A172 (cell line): ENCODE measurements at places on chromosomes 3 and 15. TPM values are rescaled to one million over a fixed set of nuclear protein-coding genes. Genes with fewer than 3 reads are reported as not detected.

- peak; percentile 75 for DNase-seq
These were observed 40.5 kb downstream of the SH3BP5 start for GRCh38 chr3:15291589-15292541.

The TRH gene
- not detected in 2 replicates for total RNA-seq

GRCh38 chr3:148948913-148949657 lies 42.3 kb upstream of the GYG1 start:
- no peak for DNase-seq

The GOLGA6D gene
- not detected in 2 replicates for total RNA-seq

- DNase-seq: peak; percentile 22
These were observed 4.6 kb downstream of the ITGA11 start for GRCh38 chr15:68427366-68427765.

DNA sequence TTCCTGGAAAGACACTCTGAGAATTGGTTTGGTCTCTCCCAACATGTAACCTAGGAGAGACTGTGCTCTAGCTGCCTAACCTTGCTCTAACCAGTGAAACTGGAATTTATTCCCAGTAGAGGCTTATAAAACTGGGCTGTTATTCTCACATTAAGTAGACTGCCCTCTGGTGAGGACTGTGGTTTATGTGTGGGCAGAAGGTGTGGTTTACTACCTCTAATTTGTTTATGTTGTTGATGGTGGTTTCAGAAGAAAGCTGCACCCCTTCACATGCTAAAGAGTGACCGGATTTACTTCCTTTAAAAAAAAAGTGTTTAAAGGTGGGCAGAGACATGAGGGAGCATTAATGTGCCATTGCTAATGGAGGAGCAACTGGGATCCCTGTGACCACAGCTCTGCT lies 273.2 kb downstream of the MECOM start:
- DNase-seq: peak; percentile 32

The ADAMTS7 gene
- total RNA-seq: 6.0 and 12.2 TPM in 2 replicates

DNA sequence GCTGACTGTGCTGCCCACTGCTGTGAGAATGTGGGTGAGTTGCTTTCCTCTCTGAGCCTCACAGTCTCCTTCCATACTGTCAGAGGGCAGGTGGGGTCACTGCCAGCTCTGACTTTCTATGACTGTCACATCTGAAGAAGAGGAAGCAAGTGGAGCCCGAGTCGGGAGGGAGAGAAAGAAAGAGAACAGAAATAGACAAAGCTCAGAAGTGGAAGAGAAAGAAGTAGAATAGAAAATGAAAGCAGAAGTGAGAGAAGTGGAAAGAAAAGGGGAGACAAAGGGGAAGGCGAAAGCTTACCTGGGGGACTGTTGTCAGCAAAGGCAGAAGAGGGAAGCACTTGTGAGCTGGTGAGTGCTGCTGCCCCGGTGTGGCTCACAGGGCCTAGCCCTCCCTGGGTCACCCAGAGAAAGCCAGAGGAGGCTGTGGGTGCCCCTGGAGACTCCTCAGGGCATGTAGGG lies 57.9 kb downstream of the EPHB1 start:
- no peak for DNase-seq

The TF gene
- under 0.01 and 1.7 TPM in 2 replicates for total RNA-seq

DNA sequence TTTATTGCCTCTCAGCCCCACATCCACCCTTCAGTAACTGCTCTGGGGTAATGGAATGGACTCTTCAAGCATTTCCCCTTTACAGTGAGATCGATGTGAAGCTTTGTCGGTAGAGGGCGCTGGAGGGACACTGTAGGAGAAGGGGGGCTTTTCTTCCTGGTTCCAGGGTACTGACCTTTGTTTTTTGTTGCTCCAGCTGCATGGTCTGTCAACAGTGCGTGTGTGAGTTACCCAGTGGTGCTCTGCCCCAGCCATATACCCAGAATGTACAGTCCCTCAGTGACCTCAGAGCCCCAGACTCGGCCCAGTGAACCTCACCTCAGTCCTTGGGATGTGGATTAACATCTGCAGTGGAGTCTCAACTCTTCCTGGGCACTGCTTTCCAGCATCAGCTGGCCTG lies 180.3 kb upstream of the TSC22D2 start:
- DNase-seq: peak; percentile 69

DNA sequence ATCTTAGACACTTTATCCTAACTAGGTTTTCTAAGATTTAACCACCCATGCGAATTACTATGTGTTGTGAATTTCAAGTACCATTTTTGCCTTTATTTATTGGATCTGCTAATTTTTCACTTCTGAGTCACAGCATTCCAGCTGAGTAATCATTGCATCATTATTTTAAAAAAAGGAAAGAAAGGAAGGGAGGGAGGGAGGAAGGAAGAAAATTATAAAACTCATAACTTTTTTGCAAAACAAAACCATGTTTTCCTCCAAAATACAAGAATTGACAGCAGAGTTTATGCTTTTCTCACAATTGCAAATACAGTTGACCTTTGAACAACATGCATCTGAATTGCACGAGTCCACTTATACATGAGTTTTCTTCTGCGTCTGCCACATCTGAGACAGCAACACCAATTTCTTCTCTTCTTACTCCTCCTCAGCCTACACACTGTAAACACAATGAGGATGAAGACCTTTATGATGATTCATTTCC lies 651.4 kb upstream of the NECTIN3 start:
- peak; percentile 84 for DNase-seq

GRCh38 chr15:34214135-34214534 lies 4.2 kb upstream of the KATNBL1 start:
- no peak for DNase-seq

The THBS1 gene
- 26.4 and 49.2 TPM in 2 replicates for total RNA-seq

The CD96 gene
- total RNA-seq: not detected in 2 replicates

The SLC15A2 gene
- not detected in 2 replicates for total RNA-seq

The HCN4 gene
- total RNA-seq: 0.28 and 0.60 TPM in 2 replicates

DNA sequence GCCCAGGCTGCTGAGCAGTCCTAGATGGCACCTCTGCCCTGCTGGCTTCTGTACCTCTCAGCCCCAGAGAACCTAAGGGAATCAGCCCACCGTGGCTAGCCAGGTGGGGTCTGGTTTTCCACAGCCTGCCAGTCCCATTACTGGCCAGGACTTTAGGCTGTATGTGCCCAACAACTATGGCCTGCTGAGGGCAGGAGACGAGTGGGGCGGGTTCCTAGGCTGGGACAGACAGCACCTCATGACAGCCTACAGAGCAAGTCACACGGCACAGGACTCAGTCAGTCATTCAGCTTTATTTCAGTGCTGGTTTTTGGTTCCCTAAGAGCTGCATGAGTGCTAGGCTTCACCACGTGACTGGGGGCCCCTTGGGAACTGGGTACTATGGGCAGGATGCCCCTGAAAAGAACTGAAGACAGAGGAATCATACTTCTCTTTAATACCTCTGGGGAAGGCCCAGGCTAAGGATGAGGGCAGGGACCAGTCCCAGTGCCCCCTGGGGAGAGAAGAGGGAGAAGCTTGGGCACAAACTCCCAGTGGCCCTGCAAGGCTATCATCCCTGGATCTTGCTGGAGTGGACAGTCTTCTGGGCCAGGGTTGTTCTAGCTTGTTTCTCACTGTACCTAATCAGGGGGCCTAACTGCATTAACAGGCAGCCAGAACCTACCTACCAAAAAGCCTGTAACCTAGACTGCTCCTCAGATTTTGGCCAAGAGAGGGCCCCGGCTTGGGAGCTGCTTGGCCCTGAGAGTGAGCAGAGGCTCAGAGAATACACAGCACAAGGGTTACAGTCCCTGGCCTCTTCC lies 14.8 kb downstream of the CLK3 start:
- DNase-seq: no peak

DNA sequence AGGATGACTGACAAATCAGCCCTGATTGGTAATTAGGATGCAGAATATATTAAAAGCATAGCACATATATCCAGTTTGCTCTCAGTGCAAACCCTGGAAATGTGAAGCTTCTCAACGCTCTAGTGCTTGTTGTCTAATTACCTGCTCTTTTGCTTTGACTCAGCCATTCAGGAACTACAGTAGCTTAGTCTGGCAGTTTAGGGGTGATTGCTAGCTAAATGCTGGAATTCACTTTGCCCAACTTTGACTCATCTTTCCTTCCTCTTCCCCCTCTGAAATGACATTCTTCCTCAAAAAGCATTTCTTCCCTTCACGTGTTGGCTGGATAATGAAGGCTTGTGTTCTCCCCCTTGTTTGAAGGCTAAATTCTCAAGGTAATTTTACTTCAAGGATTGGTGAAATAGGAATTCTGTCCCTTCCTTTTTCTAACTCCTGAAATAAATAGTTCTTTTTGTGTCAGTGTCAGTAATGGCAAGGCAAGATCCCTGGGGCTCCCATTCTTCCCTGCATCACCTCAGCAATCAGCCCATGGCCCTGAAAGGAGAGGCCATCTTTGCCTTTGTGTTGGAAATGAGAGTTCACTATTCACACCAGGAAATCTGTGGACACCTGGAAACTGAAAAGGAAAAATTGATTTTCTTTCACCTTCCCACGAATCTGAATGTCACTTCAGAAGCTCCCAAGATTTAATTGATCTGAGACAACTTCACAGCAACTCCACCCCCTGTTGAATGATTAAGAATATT lies 103.6 kb downstream of the ECT2 start:
- no peak for DNase-seq

- DNase-seq: peak; percentile 93
These were observed 76.0 kb downstream of the WWTR1 start for GRCh38 chr3:149581681-149582370.

The ARHGEF26 gene
- total RNA-seq: 7.4 and 7.7 TPM in 2 replicates

- no peak for DNase-seq
These were observed 170.4 kb downstream of the ZMAT3 start for GRCh38 chr3:178901204-178901603.

DNA sequence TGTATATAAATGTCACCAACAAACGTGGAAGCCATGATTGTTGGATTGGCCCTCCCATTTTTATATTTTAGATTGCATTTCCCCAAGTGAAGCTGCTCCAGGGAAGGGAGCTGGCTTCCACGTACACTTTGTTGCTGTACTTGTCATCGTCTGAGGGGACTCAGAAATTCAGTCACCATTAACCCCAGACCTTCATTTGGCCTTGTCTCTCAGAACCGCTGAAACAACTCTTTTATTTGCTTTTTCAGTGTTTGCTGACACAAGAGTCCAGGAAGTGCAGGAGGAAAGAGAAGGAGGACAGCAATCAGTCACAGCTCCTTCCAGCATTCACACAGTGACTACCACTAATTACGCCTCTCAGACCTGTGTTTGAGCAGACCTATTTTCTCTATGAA lies 276.5 kb downstream of the TBL1XR1 start:
- no peak for DNase-seq
